T1000 (cell line): ENCODE measurements at places on chromosomes 3 and 15.

GRCh38 chr3:180223268-180223667, 186.5 kb upstream of the PEX5L start:
- DNase-seq = no peak

DNA sequence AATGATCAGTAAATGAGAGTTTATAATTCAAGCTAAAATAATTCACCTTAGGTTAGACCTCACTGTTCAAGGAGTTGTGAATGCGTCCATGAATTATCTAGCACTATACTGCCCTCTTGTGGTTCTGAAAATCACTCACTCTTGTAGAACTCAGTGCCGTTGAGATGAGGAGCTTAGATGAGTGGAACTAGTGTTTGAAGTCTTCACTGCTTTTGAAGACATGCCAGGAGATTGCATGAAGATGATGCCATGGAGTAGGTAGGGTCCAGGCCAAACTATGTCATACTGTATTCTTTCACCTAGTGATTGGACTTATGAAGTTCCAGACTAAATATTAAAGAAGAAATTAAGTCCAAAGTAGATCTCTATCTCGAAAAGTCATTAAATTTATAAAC, 28.8 kb downstream of the LYSMD4 start:
- DNase-seq = peak; percentile 22

DNA sequence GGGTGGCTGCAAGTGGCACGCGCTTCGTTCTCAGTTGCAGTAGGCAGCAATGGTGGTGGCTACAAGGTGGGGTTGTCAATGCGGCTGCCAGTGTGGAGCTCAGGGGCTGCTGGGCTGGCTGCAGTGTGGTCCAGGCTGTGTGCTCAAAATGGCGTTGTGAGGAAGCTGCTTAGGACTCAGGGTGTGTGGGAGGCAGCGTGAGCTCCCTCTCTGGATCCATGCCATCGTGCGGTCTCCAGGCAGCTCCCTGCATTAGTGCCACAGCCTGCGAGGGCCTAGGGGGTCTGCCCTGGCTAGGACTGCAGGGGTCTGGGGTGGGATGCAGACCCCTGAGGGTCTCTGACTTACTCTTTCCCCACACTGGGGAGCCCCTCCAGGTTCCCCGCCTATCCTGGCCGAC, 397.2 kb downstream of the OCA2 start:
- DNase-seq = no peak

GRCh38 chr15:54990793-54991192, 205.9 kb downstream of the RSL24D1 start:
- no peak for DNase-seq
